H1 (cell line): ENCODE measurements at places on chromosomes 1 and 21. TPM values are rescaled to one million over a fixed set of nuclear protein-coding genes. Genes with fewer than 3 reads are reported as not detected.

RPE65 gene
- total RNA-seq, result not detected in 2 replicates

NFASC gene
- 10.4 and 15.2 TPM in 2 replicates for total RNA-seq

C4BPA gene
- not detected in 2 replicates for total RNA-seq

MTARC2 gene
- 6.9 and 7.2 TPM in 2 replicates for total RNA-seq

SLC25A34 gene
- total RNA-seq, result 0.48 and 0.50 TPM in 2 replicates

DNA sequence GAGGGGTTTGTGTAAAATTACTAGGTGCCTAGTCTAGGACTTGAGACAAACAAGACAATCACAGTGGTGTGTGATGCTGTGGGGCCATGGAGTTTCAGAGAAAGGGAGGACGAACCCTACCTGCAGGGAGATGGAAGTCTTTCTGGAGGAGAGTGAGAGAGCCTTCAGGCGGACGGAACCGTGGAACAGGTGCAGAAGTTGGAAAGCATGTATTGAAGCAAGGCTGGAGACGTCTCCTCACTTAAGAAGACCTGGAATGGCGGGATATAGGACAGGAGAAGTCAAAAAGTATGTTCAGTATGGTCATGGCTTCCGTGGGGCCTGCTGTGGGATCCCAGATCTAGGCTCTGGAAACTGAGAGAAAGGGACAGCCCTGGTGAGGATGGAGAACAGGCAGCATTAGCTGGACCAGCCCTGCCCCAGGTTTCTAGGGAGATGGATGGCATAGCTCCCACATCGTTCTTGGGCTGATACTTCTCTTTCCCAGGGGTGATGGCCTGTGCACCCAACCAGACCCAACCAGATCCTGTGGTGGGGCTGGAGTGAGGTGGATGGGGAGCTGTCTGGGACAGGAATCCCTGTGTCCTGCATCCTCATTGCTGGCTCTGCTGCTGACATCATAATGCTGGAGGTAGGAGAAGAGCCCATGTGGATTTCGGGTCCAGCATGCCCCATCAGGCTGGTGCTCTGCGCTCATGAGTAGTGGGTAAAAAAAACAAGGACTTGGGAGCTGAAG lies 15.0 kb upstream of the LRP8 start:
- no peak for DNase-seq
- no peak overlapping the region for H3K27ac ChIP-seq
- H3K36me3 ChIP-seq, result no peaks in the 10 kb centered on the region
- 0 out of 2 replicates have a peak, but pooled peaks cover 2% of the 10 kb centered on the region for H3K27me3 ChIP-seq

DNA sequence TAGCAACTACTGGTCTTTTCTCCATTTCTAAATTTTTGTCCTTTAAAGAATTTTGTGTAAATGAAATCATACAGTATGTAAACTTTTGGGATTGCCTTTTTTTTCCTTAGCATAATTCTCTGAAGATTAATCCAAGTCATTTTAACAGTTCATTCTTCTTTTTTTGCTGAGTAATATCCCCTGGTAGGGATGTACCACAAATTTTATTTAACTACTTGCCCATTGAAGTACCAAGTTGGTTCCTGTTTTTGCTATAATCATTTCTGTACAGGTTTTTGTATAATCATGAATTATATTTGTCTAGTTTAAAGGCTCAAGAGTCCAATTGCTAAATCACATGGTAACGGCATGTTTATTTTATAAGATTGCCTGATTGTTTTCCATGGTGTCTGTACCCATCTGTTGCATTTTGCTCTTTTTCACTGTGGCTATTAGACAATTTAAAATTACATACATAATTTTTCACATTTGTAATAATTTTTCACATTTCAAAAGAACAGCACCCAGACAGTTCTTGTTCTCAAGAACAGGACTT lies 891.1 kb downstream of the USP25 start:
- no peak overlapping the region for H3K4me3 ChIP-seq
- no peaks in the 10 kb centered on the region for H3K36me3 ChIP-seq
- H3K27me3 ChIP-seq, result no peaks in the 10 kb centered on the region
